ENCODE measurements at places on chromosomes 4 and X.

DNA sequence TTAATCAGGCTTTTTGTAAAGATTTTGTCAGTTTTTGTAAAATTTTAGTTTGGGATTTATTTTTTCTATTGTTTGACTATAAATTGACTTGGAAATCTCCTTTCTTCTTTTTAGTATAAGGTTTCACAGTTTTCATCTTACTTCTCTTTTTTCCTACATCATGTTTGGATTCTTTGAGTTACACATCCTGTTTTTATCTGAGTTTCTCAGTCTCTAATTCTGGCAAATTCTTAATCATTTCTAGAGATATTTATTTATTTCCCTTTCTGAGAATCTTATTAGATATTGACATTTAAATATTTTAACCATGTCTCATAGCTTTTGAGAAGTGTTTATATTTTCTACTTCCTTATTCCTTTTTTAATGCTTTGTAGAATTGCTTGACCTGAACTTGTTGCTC lies 20.7 kb downstream of the USP53 start:
- DNase-seq: no peak

- DNase-seq: no peak
These were observed 67.6 kb downstream of the PJA1 start for GRCh38 chrX:69097451-69098236.

DNA sequence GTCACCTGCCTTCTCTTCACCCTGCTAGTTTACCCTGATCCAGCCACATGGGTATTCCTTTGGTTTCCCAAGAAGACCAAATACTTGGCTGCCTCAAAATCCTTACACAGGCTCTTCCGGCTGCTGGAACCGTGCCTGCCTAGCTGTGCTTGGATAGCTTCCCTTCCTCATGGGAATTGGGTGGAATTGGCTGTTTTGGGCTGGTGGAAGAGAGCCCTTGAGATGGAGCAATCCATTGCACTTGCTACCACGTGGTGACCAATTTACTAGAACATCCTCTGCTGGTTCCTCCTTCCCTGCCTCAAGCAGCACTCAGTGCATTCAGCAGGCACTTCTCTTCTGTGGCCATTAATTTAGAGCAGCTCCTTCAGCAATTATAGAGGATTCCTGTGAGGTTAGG lies 119.3 kb upstream of the AP1S2 start:
- DNase-seq: no peak

- DNase-seq: no peak
These were observed 112.0 kb downstream of the ARHGAP36 start for GRCh38 chrX:131170148-131170547.

GRCh38 chr4:85650908-85651307 lies 176.0 kb downstream of the ARHGAP24 start:
- DNase-seq: no peak

GRCh38 chr4:11232015-11232414 lies 196.7 kb downstream of the HS3ST1 start:
- DNase-seq: no peak

- DNase-seq: no peak
These were observed 162.3 kb upstream of the MAOA start for GRCh38 chrX:43493756-43494155.

DNA sequence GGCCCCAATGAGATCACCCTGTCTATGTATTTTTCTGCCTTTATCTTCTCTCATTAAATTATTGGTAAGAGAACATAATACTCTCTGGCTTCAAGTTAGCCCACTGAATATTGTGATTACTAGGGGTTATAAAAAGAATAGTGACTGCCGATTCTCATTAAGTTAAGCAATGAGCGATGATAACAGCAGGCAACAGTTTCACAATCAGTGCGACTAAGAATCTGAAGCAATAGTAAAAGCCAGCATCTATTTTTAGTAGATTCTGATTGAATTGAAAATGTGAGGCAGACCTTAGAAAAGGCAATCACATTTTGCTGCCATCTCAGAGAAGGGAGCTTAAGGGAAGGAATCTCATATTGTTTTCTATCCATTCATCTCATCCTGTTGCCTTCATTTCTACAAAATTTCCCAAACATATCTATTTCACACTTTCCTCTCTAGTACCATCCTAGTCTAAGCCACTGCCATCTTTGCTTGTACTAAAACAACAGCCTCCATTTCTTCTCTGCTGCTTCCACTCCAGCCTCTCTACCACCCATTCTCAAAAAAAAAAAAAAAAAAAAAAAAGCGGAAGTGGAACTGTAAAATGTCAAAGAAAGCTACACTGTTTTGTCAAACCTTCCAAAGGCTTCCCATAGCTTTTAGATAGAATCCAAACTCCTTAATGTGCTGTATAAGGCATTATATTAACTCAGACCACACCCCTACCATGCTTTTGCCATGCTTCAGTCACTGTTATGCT lies 17.4 kb downstream of the GABRA4 start:
- DNase-seq: no peak

DNA sequence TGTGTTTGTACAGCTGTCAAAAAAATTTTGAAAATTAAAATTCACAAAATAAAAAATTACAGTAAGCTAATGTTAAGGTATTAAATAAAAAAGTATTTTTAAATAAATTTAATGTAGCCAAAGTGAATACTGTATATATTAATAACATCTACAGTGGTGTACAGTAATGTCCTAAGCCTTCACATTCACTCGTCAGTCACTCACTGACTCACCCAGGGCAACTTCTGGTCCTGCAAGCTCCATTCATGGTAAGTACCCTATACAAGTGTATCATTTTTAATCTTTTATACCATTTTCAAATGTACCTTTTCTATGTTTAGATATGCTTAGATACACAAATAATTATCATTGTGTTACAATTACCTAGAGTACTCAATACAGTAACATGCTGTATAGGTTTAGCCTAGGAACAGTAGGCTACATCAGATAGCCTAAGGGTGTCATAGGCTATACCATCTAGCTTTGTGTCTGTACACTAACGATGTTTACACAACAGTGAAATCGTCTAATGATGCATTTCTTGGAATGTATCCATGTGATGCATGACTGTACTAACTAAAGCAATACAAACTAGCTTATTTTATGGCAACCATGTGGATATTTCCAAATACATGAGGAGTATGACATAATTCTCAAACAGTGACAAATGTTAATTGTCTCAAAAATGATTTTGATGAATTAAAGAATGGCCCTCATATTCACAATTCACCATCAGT lies 13.7 kb downstream of the DDX60 start:
- no peak for DNase-seq

- DNase-seq: no peak
These were observed 33.1 kb downstream of the SLC10A7 start for GRCh38 chr4:146488495-146489174.

GRCh38 chr4:138692411-138692810 lies 323.2 kb upstream of the NOCT start:
- no peak for DNase-seq

DNA sequence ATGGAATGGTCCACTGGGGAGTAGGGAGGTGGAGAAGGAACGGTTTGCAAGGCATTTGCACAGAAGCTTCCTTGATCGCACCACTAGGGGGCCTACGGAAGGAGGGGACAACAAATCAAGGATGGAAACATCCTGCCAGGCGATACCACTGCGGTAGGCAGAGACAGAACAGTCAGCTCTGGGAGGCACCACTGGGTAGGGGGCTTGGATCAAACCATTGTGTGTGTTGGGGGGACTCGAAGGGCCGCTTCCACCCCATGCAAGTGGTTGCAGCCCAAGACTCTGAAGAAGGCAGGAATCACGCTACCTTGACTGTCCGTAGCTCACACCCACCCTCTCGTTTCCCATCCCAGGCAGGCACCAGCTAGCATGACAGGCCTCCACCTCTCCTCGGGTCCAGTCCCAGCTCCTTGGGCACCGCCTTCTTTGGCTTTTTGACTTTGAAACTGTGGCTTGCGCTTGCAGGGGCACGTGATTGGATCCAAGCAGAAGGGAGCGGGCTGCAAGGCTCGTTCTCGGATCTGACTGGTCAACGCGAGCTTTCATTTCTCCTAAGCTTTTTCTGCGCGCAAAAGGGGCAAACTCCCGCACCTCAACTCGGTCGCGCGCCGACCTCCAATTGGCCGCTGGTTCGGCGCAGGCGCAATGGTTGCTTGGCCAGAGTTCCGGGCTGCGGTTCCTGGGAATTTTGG lies 28.4 kb downstream of the GAGE1 start:
- DNase-seq: peak; percentile 42

- DNase-seq: peak; percentile 43
These were observed 57.2 kb upstream of the BEX4 start for GRCh38 chrX:103157496-103158316.

DNA sequence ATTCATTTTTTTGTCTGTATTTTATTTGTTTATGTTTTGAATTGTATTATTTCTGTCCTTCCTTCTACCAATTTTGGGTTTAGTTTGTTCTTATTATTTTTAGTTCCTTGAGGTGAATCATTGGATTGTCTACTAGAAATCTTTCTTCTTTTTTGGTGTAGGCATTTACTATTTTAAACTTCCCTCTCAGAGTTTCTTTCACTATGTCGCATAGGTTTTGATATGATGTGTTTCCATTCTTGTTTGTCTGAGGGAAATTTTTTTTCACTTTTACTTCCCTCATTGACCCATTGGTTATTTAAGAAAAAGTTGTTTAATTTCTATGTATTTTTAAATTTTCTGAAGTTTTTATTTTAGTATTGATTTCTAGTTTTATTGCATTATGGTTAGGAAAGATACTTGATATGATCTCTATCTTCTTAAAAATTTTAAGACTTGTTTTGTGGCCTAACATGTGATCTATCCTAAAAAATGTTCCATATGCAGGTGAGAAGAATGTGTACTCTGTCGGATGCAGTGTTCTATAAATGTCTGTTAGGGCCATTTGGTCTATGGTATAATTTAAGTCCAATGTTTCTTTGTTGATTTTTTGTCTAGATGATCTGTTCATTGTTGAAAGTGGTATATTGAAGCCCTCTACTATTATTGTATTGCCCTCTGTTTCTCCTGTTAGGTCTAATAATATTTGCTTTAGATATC lies 68.8 kb downstream of the IL15 start:
- DNase-seq: no peak

DNA sequence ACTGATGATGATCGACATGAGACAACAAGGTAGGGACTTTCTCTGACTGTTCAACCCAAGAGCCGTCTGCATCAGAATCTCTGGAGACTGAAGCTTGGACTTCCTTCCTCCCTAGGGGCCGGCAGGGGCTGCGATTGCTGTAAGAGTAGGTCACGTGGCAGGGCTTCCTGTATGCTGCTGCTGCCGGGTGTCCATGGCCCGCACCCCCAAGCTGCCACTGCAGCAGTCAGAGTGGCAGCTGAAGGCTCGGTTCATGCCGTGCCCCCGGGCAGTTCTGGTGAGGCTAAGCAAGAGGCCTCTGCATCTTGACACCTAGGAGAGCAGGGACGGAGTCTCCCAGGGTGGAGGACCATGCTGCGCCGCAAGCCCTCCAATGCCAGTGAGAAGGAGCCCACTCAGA lies at the start of gene SASH3:
SASH3 (plus strand) TSS at position 203 of the 400 bp plus-strand sequence; CDS start at position 352, 149 bp downstream.
- DNase-seq: no peak

DNA sequence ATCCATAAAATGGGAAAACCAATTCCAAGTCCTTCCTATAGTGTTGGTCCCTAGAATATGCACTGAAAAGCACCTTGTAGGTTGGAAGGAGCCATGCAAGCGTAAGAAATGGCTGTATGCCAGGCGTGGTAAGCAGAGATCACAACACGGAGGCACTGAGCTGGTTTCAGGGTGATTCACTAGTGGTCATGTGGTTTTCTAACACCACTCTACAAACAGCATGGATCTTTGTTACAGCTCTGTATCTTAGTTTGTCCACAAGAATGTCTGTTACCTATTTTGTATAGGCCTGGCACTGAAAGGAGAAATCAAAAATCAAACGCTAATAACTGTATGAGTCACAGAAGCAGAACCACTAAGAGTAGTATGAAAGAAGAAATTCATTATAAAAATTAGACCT lies 71.9 kb downstream of the MAGEB17 start:
- no peak for DNase-seq

DNA sequence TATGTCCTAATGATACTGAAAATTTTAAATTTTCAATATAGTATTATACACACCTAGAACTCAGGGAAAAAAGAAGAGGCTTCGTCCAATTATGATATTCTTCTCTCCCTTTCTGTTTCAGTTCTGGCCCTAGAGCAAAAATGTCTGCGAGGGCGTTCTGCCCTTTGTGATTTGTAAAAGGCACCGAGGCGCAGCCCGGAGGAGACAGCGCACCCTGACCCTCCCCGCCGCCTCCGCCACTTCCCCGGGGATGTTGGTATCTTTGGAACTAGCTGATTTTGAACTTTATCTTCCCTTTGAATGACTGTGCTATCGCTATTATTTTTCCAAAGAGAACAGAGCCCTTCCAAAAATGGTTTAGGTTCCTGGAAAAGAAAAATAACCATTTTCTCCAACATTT lies 173.2 kb upstream of the FAM9B start:
- no peak for DNase-seq

- DNase-seq: no peak
These were observed 431.8 kb downstream of the BCOR start for GRCh38 chrX:39665830-39666518.

DNA sequence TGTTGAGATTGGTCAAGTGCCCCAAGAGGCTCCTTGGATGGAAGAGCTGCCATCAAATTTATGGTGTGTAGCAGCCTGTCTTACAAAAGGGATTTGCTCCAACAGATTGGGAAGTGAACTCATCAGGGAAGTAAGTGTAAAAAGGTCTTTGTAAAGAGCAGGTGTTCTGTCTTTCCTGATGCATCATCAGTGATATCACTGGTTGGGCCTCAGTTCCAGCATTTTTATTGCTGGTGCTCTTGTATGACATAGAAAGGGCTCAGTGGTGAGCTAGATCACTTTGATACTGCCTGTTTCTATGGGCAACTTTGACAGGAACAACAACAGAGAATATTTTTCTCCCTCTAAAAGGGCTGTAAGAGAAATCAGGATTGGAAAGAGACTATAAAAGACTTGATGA lies 8.7 kb upstream of the GABRE start:
- no peak for DNase-seq

- DNase-seq: peak; percentile 79
These were observed at the start of gene ZNF280C for GRCh38 chrX:130268449-130269170. TSS of gene ZNF280C (minus strand) at chrX:130268899. CDS start at chrX:130260449, 8,450 bp downstream.

DNA sequence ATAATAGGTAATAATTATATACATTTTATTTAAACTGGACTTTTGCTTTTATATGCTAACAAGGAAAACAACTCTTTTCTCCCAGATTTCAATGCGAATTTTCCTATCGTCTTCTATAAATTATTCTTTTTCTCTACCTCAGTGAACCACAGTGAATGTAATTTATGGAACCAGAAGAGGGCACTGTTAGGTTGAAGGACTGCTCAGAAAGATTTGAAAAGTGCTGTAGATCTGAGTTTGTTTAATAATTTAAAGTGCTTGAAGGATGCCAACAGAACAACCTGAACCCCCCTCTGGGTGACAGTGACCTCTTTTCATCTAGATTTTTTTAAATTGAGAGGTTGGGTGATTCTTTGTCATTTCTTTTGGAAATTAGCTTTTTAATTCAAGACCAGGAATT lies 54.9 kb downstream of the PHOX2B start:
- no peak for DNase-seq

GRCh38 chr4:100063355-100063754 lies 113.3 kb upstream of the H2AZ1 start:
- DNase-seq: no peak

- DNase-seq: peak; percentile 25
These were observed 105.4 kb upstream of the TBC1D9 start for GRCh38 chr4:140861359-140862176.

Data from HuH-7 (cell line).